ENCODE measurements at places on chromosomes 6 and 20. TPM values are rescaled to one million over a fixed set of nuclear protein-coding genes. Genes with fewer than 3 reads are reported as not detected.
A peak's percentile ranks its signal among the peaks of the same experiment; 100 is the strongest.

DNA sequence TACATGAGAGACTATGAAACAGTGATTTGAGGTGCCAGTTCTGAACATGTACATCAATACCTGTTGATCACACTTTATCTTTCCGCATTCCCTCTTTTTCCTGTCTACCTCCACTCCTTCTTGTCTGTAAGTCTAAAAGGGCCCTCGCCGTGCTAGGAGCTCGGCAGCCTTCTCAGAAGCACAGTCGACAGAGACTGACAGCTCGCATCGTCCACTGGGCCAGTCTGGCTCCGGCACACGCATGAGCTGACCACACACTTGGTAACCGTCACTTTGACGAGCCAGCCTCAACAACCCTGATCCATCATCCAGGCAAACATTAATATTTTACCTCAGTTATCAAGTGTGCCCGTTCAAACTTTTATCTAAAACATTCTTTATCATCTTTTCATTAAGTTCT lies 265.3 kb downstream of the TFAP2A start:
- no peak for DNase-seq
- H3K4me3 ChIP-seq = no peak overlapping the region
- H3K4me1 ChIP-seq = no peaks in the 10 kb centered on the region
- no peaks in the 10 kb centered on the region for H3K27me3 ChIP-seq

- H3K27me3 ChIP-seq = no peaks in the 10 kb centered on the region
- H3K4me1 ChIP-seq = no peaks in the 10 kb centered on the region
- no peak overlapping the region for H3K27ac ChIP-seq
- H3K36me3 ChIP-seq = no peaks in the 10 kb centered on the region
- DNase-seq = no peak
These were observed 69.2 kb upstream of the SIRPA start for GRCh38 chr20:1825938-1826445.

- no peaks in the 10 kb centered on the region for H3K27me3 ChIP-seq
- H3K4me1 ChIP-seq = no peaks in the 10 kb centered on the region
- no peak overlapping the region for H3K4me3 ChIP-seq
- no peak for DNase-seq
- no peak overlapping the region for H3K27ac ChIP-seq
These were observed 24.3 kb downstream of the TMEM74B start for GRCh38 chr20:1160496-1160895.

- peaks cover 20% of the 10 kb centered on the region for H3K4me1 ChIP-seq
- H3K4me3 ChIP-seq = no peak overlapping the region
- DNase-seq = no peak
- no peak overlapping the region for H3K27ac ChIP-seq
These were observed 1.5 kb downstream of the APOBEC2 start for GRCh38 chr6:41054511-41054910.

- H3K36me3 ChIP-seq = peaks cover 48% of the 10 kb centered on the region
- DNase-seq = no peak
- H3K27me3 ChIP-seq = no peaks in the 10 kb centered on the region
- no peak overlapping the region for H3K4me3 ChIP-seq
- H3K4me1 ChIP-seq = peaks cover 19% of the 10 kb centered on the region
These were observed 28.0 kb downstream of the RRBP1 start for GRCh38 chr20:17653835-17654648.

DNA sequence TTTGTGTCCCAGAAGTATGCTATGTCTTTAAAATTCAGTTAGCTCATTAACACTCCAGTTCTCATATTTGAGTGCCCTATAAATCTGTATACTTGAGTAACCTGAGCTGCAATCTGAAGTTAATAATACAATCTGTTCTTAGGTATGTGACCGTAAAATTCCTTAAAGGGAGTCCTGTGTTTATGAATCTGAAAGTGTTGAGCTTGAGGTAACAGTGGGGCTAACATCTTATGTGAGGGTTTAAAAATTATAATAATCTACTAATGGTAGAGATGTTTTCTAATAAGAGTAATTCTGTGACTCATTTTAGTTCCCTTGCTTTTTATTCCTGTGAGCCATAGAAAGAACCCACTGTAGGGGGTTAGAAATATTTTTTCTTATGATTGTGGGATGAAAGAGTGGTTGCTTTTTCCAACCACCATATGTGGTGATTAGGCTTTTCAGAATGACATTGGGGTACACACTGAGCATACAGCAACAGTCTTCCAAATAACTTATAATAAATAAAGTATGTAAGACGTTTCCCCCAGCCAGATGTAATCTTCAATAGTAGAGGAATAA lies 121.2 kb downstream of the BCKDHB start:
- no peaks in the 10 kb centered on the region for H3K4me1 ChIP-seq
- no peak overlapping the region for H3K4me3 ChIP-seq
- H3K27me3 ChIP-seq = no peaks in the 10 kb centered on the region

GRCh38 chr6:27178860-27179259 lies 68.6 kb upstream of the PRSS16 start:
- H3K4me3 ChIP-seq = peak overlapping the region; percentile 43
- no peak for DNase-seq
- peaks cover 2% of the 10 kb centered on the region for H3K36me3 ChIP-seq
- peaks cover 21% of the 10 kb centered on the region for H3K27me3 ChIP-seq

- H3K4me3 ChIP-seq = no peak overlapping the region
- H3K4me1 ChIP-seq = peaks cover 18% of the 10 kb centered on the region
- H3K36me3 ChIP-seq = peaks cover 21% of the 10 kb centered on the region
These were observed 158.8 kb downstream of the CDK19 start for GRCh38 chr6:110656492-110656891.

GRCh38 chr6:152552616-152553209 lies 84.4 kb downstream of the SYNE1 start:
- H3K27ac ChIP-seq = no peak overlapping the region
- no peaks in the 10 kb centered on the region for H3K4me1 ChIP-seq
- H3K4me3 ChIP-seq = no peak overlapping the region
- peaks cover 3% of the 10 kb centered on the region for H3K27me3 ChIP-seq
- no peaks in the 10 kb centered on the region for H3K36me3 ChIP-seq

DNA sequence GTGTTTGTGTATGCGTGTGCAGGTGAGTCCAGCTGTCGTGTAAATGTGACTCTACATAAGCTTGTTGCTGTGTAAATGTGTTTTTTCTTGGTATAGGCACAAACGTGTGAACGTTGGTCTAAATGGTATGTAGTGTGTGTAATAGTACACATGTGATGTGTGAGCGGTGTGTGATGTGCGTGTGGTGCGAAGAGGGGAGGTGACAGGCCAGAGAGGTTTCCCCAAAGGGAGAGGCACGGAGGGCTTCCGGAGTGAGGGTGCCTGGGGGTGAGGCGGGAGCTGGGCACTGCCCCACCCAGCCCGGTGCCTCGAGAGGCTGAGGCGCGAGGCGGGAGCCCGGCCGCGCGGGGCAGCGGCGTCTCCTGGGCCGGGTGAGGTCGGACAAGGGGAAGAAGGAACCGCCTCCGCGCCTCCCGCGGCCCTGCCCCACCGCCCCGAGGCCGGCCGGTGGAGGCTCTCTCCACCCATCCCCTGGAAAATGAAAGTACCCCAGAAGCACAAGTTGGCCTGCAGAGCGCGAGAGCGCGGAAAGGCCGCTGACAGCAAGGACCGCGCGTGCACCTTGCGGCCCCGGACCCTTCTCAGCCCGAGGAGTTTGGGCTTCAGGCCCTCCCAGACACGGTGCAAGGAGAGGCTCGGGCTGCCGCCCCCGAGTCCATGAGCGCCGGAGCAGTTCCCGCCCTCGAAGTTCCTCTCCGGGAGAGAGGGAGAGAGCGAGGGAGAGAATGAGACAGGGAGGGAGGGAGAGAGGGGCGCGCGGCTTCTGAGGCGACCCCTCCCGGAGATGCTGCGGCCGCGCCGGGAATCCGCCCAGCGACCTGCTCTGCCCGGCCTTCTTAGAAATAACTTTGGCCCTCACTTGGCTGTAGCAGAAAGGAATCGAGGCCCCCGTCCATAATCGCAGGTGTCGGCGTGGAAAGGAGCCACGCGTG lies 43.2 kb upstream of the OSTM1 start:
- peaks cover 49% of the 10 kb centered on the region for H3K4me1 ChIP-seq
- peak overlapping the region; percentile 74 for H3K4me3 ChIP-seq
- peaks cover 6% of the 10 kb centered on the region for H3K36me3 ChIP-seq
- no peak overlapping the region for H3K27ac ChIP-seq
- peaks cover 89% of the 10 kb centered on the region for H3K27me3 ChIP-seq
- DNase-seq = peak; percentile 31

DNA sequence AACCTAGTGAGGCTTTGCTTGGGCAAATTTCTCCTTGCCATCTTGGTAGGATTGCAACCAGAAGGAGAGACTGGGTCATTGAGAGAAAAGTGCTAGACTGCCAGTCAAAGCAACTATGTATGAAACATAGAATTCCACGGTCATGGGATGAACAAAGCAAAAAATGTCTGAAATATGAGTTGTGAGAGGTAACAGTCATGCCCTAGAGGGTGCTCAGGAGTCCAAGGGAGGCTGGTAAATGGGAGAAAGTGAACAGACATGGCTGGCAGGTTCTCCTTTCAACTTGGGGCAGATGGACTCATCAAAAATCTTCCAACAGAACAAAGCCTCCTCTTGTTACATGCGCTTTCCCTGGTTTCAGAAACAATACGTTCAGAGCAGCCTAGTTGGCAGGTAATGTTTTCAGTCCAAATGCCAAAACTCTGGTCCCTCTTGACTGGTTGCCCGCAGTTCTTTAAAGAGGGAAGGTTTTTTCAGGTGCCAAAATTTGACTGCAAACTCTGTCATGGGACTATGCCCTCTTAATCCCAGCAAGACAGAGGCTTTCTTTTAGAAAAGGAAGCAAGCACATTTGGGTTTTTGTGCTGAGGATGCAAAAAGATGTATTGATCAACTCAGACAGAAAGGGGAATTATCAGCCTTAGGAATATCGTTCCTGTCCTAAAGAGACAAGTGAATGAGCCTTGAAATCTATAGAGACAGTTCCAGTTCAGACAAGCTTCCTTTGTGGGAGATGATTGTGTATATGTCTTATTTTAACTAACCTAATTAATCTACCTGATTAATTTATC lies 68.5 kb upstream of the SASH1 start:
- H3K4me1 ChIP-seq = no peaks in the 10 kb centered on the region
- no peak overlapping the region for H3K4me3 ChIP-seq
- peaks cover 11% of the 10 kb centered on the region for H3K27me3 ChIP-seq
- no peak overlapping the region for H3K27ac ChIP-seq

- no peaks in the 10 kb centered on the region for H3K27me3 ChIP-seq
- H3K4me3 ChIP-seq = no peak overlapping the region
- H3K27ac ChIP-seq = no peak overlapping the region
- no peaks in the 10 kb centered on the region for H3K4me1 ChIP-seq
- H3K36me3 ChIP-seq = no peaks in the 10 kb centered on the region
These were observed 72.1 kb downstream of the RSPO3 start for GRCh38 chr6:127190552-127190951.

DNA sequence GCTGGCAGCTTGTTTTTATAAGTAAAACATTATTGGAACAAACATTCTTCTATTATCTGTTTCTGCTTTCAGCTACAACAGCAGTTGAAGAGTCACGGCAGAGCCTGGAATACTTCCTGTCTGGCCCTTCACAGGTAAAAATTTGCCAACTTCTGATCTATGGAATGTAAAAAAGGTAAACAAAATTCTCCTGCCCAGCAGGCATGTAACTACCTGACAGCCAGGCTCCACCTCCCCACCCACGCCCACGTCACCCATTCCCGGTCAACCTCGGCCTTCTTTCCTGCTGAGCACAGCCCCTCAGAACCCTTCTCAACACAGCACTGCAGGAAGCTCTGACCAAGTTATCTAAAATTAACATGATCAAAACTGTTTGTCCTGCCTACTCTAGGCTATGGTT lies 166.0 kb downstream of the DLL1 start:
- no peak overlapping the region for H3K4me3 ChIP-seq
- peaks cover 6% of the 10 kb centered on the region for H3K36me3 ChIP-seq
- DNase-seq = peak; percentile 5
- no peaks in the 10 kb centered on the region for H3K4me1 ChIP-seq
- peaks cover 13% of the 10 kb centered on the region for H3K27me3 ChIP-seq

GRCh38 chr6:131736003-131736596 lies 25.3 kb upstream of the CTAGE9 start:
- H3K27ac ChIP-seq = no peak overlapping the region
- H3K4me1 ChIP-seq = peaks cover 4% of the 10 kb centered on the region
- H3K27me3 ChIP-seq = no peaks in the 10 kb centered on the region
- no peak for DNase-seq
- no peaks in the 10 kb centered on the region for H3K36me3 ChIP-seq

DNA sequence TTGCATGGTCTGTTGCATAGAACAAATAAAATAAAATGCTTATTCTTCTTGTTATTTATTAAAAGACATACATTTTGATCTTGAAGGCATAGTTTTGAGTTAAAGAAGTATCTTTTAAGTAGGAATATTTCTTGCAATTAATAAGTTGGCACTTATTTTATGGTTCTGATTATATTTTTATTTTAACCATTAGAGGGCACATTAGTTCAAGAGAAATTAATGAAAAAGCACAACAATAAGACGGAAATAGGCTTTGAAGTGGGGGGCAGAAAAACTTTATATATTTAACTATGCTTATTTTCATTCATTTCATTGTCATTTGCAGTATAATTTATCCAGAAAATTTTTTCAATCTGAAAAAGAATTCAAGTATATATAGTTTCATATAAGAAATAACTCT lies 44.2 kb upstream of the MAP3K7 start:
- DNase-seq = no peak
- no peak overlapping the region for H3K4me3 ChIP-seq
- no peaks in the 10 kb centered on the region for H3K4me1 ChIP-seq
- H3K36me3 ChIP-seq = no peaks in the 10 kb centered on the region
- H3K27me3 ChIP-seq = peaks cover 17% of the 10 kb centered on the region

- no peak overlapping the region for H3K27ac ChIP-seq
- H3K27me3 ChIP-seq = no peaks in the 10 kb centered on the region
- H3K36me3 ChIP-seq = no peaks in the 10 kb centered on the region
- DNase-seq = no peak
- no peaks in the 10 kb centered on the region for H3K4me1 ChIP-seq
These were observed 30.9 kb upstream of the RBM24 start for GRCh38 chr6:17250237-17250636.

- H3K4me3 ChIP-seq = no peak overlapping the region
- H3K27me3 ChIP-seq = peaks cover 52% of the 10 kb centered on the region
- H3K36me3 ChIP-seq = no peaks in the 10 kb centered on the region
- H3K27ac ChIP-seq = no peak overlapping the region
- DNase-seq = no peak
- peaks cover 25% of the 10 kb centered on the region for H3K4me1 ChIP-seq
These were observed 19.2 kb upstream of the MRPS18A start for GRCh38 chr6:43706788-43707187.

- peaks cover 57% of the 10 kb centered on the region for H3K4me1 ChIP-seq
- DNase-seq = no peak
- H3K27ac ChIP-seq = peak overlapping the region; percentile 60
- peak overlapping the region; percentile 40 for H3K4me3 ChIP-seq
- peaks cover 7% of the 10 kb centered on the region for H3K36me3 ChIP-seq
- no peaks in the 10 kb centered on the region for H3K27me3 ChIP-seq
These were observed 124.3 kb downstream of the IPCEF1 start for GRCh38 chr6:154232013-154232910.

DNA sequence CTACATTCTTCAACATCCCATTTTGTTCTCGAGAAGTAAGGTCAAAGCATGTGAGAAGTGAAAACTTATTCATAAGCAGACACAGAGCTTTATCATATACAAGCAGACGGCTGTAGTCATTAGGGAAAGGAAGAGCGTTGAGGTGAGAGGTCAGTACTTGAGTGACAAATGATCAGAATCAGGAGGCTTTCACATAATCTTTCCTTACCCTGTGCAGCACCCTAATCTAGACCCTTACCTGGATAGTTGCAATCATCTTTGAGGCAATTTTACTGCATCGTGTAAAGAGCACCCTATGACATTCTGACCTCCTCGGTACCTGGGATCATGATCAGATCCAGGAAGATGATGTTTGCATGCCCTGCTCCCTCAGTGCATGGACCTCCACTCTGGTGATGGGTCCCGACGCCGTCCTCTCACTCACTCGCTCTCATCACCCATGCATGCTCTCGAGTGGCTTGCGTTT lies 62.7 kb downstream of the RNF182 start:
- no peaks in the 10 kb centered on the region for H3K4me1 ChIP-seq
- no peak overlapping the region for H3K27ac ChIP-seq
- no peak overlapping the region for H3K4me3 ChIP-seq
- H3K27me3 ChIP-seq = peaks cover 49% of the 10 kb centered on the region

The HAO1 gene
- not detected for total RNA-seq

The CLVS2 gene
- not detected for total RNA-seq

The ZNF831 gene
- total RNA-seq = 12.1 TPM

Data from activated CD4-positive, alpha-beta memory T cell treated with anti-CD3 and anti-CD28 coated beads, Interleukin-2, amount 10 ng/mL, durations not matched to agents 7 days and 5 days (primary cell).